PC-9 (cell line): ENCODE measurements at places on chromosomes 6 and 20. TPM values are rescaled to one million over a fixed set of nuclear protein-coding genes. Genes with fewer than 3 reads are reported as not detected.

SCRT2 gene
- not detected in 2 replicates for total RNA-seq

EPHA7 gene
- 0.57 and 1.0 TPM in 2 replicates for total RNA-seq

BPI gene
- total RNA-seq: not detected in 2 replicates

FAM217A gene
- total RNA-seq: not detected in 2 replicates

GTSF1L gene
- not detected in 2 replicates for total RNA-seq

SLC4A11 gene
- total RNA-seq: 46.1 and 57.8 TPM in 2 replicates

CCDC167 gene
- total RNA-seq: 29.4 and 33.5 TPM in 2 replicates

DNA sequence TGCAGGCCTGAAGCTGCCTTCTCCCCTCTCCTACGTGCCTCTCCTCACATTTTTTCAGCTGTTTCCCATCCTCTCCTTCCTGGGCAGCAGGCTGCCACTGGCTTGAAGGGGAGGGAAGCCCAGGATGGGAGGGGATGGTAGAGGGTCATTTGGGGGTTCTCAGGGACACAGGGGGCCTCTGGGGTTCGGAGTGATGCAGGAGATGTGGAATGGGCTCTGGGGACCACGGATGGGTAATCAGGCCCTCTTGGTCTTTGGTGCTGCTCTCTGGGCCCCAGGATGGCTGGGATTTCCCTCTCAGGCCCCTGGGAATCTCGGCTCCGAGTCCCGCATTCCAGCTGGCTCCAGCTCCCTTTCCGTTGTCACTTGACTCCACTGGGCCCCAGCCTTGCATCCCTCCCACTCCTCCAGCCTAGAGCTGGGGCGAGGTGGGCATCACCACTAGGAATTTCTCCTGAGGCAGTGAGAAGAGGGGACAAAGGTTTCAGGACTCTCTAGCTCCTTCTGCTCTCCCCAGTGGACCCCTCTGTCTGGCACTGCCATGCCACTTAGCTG lies 2.0 kb upstream of the DDR1 start:
- no peak for DNase-seq

DNA sequence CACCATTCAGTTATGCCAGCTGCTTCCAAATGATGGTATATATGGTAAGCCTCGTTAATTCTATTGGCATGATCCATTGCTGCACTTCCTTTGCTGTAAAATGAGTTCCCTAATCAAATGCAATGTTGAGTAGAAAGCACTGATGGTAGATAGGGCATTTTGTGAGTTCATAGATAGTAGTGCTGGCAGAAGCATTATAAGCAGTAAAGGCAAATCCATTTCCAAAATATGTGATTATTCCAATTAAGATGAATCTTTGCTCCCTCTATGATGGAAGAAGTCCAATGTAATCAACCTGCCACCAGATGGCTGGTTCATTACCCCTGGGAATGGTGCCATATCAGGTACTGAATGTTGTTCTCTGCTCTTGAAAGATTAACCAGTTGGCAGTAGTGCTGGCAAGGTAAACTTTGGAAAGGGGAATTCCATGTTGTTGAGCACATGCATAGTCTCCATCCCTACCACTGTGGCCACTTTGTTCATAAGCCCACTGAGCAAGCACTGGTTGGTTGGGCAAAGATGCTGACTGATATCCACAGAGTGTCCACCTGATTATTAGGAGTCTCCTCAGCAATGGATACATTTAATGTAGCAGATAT lies 5.6 kb upstream of the TBPL1 start:
- no peak for DNase-seq

DNA sequence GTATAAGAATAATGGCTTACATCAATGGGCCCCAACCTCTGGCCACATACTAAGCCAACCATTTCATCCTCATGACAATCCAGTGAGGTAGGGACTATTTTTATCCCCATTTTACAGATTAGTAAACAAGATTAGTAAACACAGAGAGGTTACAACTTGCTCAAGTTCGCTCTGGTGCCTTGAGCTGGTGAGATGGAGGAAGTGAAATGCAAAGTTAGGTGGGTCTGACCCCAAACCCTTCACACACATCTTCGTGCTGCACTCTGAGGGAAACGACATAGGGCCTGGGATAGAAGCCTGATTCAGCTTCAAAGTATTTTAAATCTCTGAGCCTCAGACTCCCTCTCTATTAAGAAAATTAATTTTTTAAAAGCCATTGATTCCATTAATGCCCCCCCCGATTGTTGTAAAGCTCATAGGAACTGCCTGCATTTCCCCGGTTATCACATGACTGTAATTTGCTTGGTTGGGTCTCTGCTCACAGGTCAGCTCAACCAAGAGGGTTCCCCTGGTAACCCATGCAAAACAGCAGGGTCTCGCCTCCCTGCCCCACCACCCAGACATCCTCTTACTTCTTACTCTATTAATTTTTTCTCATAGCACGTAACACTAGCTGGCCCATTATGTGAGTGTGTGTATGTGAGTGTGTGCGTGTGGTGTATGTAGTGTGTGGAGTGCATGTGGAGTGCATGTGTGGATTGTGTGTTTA lies 221.2 kb downstream of the MAFB start:
- DNase-seq: no peak

DNA sequence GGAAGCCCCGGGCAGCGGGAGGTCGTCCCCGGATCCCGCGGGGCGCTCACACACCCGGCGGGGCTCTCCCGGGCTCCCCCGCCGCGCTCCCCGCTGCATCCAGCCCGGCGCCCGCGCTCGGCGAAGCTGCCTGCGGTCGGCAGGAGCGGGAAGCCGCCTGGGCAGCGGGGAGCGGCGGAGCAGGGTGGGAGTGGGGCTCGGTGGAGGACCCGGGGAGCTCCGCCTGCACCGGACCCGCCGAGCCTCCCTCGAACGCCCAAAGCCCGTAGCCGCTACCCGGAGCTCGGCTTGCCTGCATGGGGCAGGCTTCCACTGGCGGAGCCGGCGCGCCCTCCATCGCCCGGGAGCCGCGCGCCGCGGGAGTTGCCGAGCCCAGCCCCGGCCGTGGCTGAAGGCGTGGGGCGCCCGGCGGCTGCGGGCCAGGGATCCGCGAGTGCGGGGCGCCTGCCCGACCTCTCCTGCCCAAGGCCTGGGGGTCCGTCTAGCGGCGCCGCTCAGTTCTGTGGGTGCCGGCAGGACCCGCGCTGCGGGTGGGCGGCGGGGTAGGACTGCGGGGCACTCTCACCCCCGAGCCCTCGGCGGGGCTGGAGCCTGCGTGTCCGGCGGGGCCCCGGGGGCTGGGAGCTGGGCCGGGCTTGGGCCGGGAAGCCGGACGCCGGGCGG lies 671 bp downstream of the CDH4 start:
- no peak for DNase-seq

DNA sequence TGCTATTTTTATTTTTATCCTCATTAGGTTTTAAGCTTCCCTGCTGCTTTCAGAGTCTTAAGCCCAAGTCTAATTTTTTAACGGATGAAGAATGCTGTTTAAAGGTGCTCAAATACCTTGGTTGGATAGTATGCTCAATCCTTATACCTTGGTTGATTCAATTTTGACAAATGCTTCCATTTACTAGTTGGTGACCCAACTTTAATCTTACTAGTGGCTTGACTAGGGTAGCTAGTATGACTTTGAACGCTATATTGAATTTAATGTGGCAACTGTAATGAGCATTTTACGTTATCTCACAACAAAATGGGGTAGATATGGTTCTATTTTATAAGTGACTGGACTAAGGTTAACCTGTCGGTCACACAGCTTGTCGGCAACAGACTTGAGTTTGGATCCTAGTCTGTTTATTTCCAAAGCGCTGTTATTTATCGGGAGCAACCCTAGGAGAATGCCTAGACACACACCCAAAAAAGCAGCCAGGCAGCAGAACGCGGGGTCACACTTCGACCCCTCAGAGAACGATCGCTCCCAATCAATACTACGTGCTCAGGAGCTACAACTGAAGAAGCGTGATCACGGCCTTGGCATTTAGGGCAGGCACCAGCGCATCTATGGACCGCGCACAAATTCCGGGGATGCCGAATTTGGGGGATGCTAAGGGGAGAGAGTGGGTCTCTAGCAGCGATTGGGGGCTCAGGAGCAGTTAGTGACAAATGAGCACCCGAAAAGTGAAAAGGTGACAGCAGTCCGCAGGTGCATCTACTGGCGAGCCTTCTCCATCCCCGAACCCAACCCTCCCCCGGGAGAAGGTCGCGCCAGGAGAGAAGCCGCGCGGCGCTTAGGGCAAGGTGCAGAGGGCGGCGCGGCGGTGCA lies 586 bp upstream of the ALDH5A1 start:
- DNase-seq: no peak

- DNase-seq: no peak
Measured at GRCh38 chr6:24721461-24722215, 2.7 kb upstream of the C6orf62 start.

GRCh38 chr6:79797163-79797764 lies 150.1 kb downstream of the ELOVL4 start:
- DNase-seq: no peak

- DNase-seq: no peak
Measured at GRCh38 chr6:34149452-34149810, 3.5 kb upstream of the GRM4 start.

- DNase-seq: no peak
Measured at GRCh38 chr6:123042401-123042800, 46.4 kb downstream of the CLVS2 start.

GRCh38 chr20:44026647-44027342 lies 112.1 kb downstream of the TOX2 start:
- DNase-seq: no peak

DNA sequence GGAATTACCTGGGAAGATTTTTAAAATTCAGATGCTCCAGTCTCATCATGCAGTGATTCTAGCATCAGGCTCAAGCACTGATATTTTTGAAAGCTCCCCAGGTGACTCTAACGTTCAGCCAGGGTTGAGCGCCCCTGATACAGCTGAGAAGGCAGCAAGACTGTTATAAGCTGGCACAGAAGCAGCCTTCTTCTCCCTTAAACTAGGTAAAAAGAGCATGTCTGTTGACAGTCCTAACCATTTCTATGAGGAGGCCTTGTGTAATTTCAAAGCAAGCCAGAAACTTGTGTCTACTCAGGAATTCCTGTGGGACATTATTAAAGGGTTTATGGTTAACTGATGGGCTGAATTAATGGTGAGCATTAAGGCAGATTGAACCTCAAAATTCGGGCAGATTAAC lies 141.9 kb downstream of the PDE7B start:
- DNase-seq: no peak

DNA sequence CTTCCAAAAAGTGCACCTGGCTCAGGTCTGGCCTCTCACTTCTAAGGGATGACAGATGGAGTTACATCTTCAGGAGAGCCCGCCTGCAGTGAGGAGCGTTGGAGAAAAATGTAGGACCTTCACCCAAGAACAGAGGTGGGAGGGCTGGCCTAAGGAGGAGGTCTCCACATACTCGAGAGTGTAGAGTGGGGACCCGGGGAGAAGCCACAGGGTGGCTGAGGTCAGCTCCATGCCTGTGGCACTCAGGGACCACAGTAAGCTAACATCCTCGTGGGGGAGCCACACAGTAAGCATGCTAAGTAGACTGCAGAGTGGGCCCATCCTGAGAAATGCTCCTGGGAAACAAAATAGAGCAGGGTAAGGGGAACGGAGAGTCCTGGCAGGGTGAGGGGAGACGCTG lies 24.0 kb downstream of the AAR2 start:
- DNase-seq: no peak

- no peak for DNase-seq
Measured at GRCh38 chr6:169789146-169789943, 37.9 kb downstream of the ERMARD start.
